ENCODE measurements at places on chromosomes 16 and 17. TPM values are rescaled to one million over a fixed set of nuclear protein-coding genes. Genes with fewer than 3 reads are reported as not detected.

The ARL5C gene
- total RNA-seq: not detected

The KRT12 gene
- total RNA-seq: not detected

The KRT31 gene
- total RNA-seq: not detected

The APOH gene
- 0.32 TPM for total RNA-seq

The DHRS13 gene
- 2.9 TPM for total RNA-seq

- DNase-seq: no peak
These were observed 54.4 kb upstream of the GNG13 start for GRCh38 chr16:854808-855410.

The PPY gene
- not detected for total RNA-seq

The ALDH3A1 gene
- 0.27 TPM for total RNA-seq

DNA sequence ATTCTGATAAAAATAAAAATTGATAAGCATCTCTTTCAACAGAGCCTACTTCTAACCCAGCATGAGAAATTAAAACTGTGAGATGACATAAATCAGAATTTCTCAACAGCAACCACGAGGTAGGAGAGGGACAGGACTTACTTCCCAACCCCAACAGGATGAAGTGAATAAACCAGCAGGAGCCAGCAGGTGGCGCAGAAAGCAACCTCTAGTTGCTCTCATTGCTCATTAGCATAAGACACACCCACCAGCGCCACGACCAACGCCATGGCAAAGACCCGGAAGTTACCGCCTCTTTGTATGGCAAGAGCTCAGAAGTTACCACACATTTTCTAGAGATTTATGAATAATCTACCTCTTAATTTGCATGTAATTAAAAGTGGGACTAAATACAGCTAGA is 189.4 kb upstream of the CDH8 start:
- peak; percentile 77 for DNase-seq

- DNase-seq: no peak
These were observed 22.8 kb upstream of the SLC47A1 start for GRCh38 chr17:19510903-19511302.
